ENCODE measurements at places on chromosomes 7 and 10.

DNA sequence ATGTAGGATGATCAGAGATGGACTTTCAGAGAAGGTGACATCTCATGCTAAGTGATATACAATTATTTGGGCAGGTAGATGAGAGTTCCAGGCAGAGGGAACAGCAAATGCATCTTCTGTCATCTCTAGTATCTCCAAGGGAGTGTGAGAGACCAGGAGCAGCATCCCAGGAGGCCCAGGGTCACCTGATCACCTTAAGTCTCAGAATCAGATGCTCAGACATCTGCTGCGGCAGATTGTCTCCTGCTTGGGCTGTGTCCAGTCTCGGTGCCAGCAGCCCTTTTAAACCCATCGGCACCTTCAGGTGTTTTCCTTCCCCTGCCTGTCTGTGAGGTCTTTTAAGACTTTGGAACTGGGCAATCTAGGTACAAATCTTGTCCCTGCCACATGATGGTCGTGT lies 690.6 kb downstream of the LRMDA start:
- no peak for DNase-seq

- DNase-seq: no peak
These were observed 32.8 kb upstream of the DLG5 start for GRCh38 chr10:77959384-77959783.

DNA sequence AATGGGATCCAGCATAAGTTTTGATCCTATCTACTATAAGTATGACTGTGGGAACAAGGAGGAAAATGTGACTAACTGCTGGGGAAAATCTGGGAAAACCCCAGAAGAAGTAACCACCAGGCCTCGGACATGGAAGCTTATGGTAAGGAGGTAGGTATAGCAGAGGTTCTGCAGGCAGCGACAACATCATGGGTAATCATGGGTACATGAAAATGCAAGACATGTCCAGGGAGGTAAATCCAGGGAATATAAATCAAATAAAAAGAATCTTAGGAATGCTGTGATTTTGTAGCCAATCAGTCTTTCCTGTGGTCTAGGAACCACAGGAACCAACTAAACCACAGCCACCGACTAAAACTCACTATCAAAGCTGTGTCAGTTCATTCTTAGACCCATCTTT lies 168.3 kb upstream of the NPY start:
- DNase-seq: no peak

- no peak for DNase-seq
These were observed 40.5 kb downstream of the NRBF2 start for GRCh38 chr10:63173468-63174232.

DNA sequence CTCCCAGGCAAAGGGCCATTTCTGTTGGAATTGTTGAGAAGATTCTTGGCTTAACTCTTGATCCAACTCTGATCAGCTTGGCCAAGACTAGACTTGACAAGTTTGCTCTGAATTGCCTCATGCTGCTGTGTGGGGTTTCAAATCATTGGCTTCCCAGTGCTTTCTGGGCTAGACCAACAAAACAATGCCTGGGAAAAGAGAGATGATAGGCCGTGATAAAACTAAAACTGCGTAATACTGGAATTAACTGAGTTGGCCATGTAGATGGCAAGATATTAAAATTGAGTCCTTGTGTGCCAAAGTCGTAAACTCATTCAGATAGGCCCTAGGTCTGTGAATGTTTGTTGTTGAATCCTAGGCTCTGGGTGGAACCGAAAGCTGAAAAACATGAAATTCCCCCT lies 222.6 kb downstream of the MGMT start:
- DNase-seq: peak; percentile 40

DNA sequence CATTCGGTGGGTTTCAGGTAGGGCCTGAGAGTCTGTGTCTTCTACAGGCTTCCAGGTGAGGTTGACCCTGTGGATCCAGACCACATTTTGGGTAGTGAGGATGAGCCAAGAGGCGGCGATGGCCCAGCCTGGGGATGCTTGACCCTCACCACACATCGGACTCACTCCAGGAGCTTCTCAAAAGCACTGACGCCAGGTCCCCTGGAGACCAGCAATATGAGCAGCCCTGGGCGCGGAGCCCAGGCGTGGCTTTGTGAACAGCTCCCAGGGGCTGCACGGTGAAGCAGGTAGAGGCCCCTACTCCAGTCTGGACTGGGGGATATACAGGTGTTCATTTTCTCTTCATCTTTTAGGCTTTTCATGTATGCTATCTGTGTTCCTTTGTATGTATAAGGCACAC lies 139.7 kb upstream of the PCBD1 start:
- no peak for DNase-seq

GRCh38 chr10:113476191-113476590 lies 76.7 kb upstream of the HABP2 start:
- no peak for DNase-seq

DNA sequence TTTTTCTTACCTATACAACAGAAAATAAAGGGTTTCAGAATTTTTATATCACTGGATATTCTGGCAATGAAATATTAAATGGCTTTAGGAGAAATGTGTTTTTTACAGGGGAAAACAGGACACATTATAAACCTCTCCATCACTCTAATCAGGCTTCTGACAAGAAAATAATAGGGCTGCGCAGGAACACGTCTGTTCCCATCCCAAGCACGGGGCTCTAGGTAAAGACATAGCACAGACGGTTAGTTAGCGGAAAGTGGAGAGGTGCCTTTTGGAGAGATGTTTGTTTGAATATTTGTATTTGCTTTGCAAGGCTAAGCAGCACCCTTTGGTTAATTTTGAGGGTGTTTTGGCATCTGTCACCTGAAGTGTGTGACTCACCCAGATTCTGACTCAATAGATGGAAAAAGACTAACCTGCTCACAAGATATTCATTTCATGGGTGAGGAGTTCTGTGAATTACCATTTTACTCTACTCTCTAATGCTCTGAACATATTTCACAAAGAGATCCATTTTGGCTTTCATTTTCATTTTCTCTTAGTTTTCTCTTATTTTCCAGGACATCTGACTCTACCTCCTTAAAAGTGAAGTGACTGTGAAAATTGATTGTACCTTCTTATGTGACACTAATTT lies 174.5 kb upstream of the AKR1E2 start:
- DNase-seq: no peak

DNA sequence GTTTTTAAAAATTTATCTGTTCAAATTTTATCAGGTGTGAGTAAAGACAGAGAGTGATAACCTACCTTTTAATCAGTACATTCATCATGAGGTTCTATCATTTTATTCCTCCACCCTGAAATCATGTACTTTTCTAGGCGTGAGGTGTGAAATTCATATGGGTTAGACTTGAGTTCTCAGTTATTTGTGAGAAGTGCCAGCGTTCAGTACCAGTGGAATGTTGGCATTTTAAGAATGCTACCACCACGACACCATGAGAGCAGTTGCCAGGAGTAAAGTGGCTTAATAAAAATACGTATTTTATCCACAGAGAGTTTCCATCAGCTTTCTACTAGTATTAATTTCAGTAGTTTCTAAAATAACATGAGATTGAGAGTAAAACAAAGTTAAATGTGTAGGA lies 104.1 kb upstream of the FERD3L start:
- DNase-seq: no peak

- DNase-seq: no peak
These were observed 17.8 kb upstream of the WDR11 start for GRCh38 chr10:120833222-120833928.

DNA sequence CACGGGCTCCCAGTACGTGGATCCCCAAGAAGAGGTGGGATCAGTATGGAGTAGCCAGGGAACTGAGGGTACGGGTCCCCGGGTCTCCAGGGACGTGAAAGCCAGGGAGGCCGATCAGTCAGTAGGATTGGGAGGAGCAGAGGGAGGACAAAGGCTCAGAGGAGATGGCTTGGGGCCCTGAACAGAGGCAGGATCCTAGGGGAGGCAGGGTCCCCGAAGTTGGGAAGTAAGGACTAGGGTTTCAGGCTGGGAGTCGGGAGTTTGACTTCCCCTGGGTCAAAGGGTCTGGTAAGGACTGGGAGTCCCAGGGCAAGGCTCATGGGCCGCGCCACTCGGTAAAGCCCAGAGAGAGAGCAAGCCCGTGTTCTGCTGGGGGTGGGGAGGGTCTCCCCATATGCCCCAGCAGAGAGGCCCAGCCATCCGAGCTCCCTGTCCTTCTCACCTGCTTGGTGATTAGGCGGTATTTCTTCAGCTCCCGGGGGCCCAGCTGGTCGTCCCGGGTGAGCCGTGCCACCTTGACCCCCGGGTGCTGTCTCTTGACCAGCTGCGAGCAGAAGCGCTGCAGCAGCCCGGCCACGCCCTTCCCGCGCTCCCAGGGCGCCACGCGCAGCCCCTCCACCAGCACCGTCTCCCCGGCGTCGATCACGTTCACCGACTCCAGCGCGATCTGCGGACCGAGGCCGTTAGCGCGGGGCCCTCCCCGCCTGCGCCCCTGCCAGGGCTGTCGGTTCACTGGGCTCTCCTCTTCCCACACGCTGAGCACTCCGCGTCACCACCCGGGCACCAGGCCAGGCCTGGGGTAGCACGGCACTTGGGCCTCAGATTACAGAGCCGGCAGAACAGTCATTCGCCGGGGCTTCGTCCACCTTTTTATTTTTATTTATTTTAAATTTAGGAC lies 7.0 kb downstream of the NAT16 start:
- no peak for DNase-seq

GRCh38 chr7:36597090-36597773 lies 127.1 kb downstream of the AOAH start:
- DNase-seq: no peak

DNA sequence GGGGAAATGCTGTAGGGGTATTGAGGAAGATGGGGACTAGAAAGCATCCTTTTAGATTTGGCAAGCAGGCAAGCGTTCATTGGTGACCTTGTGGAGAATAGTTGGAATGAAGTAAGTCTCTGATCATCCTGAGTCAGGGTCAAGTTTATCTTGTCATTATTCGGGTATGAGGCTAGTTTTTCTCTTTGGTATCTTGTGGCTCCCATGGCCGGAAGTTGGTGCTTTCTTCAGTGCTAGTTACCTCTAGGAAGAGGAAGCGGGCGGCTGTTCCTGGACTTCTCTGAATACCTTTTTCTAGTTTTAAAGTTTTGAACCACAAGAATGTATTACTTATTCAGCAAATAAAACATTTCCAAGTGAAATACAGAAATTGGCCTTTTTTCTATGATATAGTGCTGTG lies 9.2 kb downstream of the CREM start:
- no peak for DNase-seq

GRCh38 chr10:97737770-97738265 lies 890 bp downstream of the ZFYVE27 start:
- DNase-seq: no peak

GRCh38 chr10:117391436-117392205 lies 16.4 kb upstream of the PDZD8 start:
- no peak for DNase-seq

GRCh38 chr7:132419542-132419941 lies 156.7 kb downstream of the PLXNA4 start:
- DNase-seq: no peak

DNA sequence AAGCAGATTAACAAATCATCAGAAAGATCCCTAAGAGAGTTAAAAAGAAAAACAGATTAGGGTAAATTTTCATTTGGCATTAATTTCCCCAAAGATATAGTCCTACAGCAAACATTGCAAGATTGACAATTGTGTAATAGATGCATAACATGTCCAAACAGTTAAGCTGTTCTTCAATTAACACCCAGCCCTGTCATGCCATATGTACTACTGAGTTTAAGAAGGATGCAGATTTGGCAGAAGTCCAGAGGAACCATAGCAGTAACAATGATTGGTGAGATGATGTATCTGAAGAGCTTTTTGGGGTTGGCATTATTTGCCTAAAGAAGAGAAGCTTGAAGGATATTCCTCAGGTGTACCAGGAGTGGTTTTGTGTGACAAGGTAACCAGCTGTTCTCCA lies 287.6 kb downstream of the LRMDA start:
- DNase-seq: no peak

DNA sequence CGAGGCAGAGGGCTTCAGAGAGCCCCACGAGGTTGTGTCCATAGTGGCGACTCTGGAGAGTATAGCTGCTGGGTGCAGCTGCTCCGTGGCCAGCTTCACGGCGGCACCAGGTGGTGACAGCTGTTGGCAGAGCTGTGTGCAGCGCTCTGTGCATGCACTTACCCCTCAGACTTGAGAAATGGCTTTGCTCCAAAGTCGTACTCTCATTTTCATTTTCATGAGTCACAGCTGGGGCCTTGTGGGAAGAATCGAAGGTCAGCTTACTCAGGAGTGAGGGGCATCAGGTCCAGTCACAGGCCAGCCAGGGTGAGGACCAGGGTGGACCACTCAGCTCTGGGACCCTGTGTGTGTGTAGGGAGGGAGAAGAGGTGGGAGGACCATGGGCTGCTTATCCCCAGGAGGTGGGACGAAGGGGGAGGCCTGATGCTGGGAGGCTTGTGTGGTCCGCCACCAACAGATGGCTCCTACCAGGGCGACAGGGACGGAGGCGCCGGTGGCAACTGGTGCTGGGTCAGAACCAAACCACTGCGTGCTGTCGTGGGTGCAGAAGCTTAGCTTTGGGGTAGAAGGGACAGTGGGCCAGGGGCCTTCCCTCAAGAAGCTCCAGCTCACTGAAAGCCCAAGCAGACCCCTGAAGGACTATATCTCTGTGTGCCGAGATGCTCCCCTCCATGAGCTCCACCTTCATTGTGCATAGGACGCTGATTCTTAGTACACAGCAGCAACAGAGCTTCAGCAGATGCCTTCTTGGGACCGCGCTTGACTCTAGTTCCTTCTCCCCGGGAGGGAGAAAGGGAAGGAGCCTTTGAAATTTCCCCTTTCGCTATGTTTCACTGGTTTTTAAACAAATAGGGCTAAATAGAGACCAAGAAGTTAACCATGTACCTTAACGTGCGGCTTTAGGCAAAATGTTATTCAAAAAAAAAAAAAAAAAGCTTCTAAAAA lies 225.0 kb downstream of the CELF2 start:
- DNase-seq: no peak

- DNase-seq: no peak
These were observed 37.9 kb upstream of the ANKRD1 start for GRCh38 chr10:90958781-90959180.

GRCh38 chr7:138833596-138833995 lies 35.6 kb upstream of the ATP6V0A4 start:
- no peak for DNase-seq

- no peak for DNase-seq
These were observed 12.7 kb upstream of the NRP1 start for GRCh38 chr10:33347211-33347610.

DNA sequence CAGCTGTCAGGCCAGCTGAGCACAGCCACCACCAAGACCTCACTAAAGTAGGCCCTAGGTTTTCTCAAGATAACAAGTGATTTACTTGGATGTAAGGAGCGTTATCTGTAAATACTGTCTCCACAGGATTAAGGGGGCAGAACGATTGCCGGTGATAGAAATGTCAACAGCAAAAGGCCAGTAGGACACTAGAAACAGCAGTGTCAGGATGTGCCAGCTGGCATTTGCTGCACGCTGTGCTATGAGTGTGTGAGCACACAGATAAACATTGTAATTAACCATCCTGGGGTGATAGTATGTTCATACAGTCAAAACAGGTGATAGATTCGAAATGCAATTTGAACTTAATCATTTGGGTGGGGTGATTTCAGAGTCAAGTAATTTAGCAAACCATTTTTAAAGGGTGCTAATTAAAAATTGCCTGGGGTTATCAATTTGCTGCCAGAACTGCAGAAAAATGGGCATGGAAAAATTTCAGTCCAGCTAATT lies 36.3 kb upstream of the NOBOX start:
- DNase-seq: no peak
